ENCODE measurements at places on chromosomes 4 and X. TPM values are rescaled to one million over a fixed set of nuclear protein-coding genes. Genes with fewer than 3 reads are reported as not detected.

DNA sequence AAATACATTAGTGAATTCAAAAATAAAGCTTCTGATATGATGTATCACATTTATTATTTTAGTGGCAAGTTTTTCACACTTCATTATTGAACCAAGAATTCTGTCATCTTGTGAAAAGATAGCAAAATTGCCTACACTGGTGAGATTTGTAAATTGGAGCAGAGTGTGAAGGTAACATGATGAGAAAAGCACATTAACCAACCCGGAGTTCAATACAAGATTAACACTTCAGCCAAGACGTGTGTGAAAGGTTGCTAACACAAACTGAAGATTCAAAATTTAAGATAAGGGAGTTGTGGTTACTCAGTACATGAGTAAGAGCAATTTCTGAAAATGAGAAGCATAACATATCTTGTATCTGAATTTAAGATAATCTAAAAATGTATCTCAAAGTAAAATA, 346.7 kb downstream of the PDHA2 start:
- no peak for DNase-seq

- DNase-seq = no peak
Measured at GRCh38 chrX:155514225-155514624, 55.8 kb upstream of the F8A3 start.

- DNase-seq = peak; percentile 65
Measured at GRCh38 chrX:70289793-70290770, at the start of the genes KIF4A and PDZD11. TSS of gene KIF4A (plus strand) at chrX:70290104. CDS start at chrX:70290459, 355 bp downstream. TSS of gene PDZD11 (minus strand) at chrX:70289927. CDS start at chrX:70289341, 586 bp downstream.

- DNase-seq = no peak
Measured at GRCh38 chr4:108227923-108228322, 59.2 kb upstream of the LEF1 start.

DNA sequence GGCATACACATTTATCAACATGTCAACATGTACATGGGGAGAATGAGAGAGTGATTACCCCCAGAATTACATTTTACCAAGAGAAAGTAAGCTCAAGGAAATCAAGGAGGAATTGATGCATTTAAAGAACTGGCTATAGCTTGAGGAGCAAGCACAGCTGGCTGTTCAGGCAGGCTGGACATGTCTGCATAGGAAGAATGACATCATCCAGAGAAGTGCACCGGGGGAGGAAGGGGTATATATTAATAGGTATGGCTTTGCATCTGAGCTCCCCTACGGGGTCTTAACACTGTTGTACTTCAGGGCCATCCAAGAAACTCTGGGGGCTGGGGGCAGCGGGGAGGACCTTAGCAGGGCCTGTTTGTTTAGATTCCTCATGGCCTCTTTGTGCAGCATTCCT, 222.4 kb upstream of the VCX start:
- no peak for DNase-seq

DNA sequence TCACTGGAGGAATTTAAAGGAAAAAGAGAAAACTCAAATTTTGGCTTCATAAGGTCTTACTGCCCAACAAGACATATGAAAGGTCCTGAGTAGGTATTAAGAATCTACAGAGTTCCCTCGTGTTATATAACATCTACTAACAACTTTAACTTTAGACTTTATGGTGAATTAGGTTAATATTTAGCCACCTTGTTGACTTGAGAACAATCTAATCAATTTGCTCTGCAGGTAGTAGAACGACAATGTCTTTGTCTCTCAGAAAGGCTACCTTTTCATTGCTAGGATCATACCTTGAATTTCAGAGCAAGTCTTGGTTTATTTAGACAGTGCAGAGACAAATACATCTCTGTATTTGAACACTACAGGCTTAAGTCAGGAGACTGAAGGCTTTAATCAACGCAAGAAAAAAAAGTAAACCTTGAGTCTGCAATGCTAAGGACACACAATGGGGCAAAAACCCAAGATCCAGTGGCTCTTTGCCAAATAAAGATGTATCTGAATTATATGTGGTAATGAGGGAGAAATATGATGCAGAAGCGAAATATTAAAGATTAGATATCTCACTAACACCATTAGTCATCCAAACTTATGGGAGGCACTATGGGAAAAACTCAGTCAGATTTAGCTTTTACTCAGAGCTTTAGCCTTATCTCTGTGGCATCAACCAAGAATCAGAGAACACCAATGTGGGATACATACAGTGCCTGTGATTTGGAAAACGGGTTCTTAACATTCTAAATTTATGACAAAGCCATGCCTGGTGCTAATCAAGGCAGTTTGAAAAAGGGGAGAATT, 93.6 kb upstream of the FTHL17 start:
- DNase-seq = no peak

GRCh38 chrX:129773649-129774458, 5.9 kb upstream of the SASH3 start:
- DNase-seq = no peak

Gene GNPDA2
- total RNA-seq = 28.6 TPM

Gene TRIM61
- total RNA-seq = 1.1 TPM

- no peak for DNase-seq
Measured at GRCh38 chrX:150062292-150063137, 124.2 kb upstream of the EOLA2 start.

Gene TMEM150C
- 30.1 TPM for total RNA-seq

- no peak for DNase-seq
Measured at GRCh38 chrX:20361081-20361889, 94.6 kb upstream of the RPS6KA3 start.

DNA sequence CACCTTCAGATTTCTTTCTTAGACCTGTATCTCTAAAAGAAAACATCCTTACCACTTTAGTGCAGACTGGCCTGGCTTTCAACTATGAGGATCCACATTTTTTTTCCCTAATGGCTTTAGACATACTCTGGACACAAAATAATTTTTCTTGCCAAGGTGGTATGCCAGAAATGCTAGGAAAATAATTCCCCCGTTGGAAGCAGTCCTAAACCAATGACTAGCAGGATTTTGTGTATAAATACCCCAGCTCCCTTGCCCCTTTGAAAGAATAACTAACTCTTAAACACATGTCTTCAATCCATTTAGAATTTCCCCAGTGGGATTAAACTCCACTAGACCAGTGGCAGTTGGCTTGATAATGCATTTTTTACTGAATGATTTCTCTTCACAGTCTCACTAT, 500.5 kb upstream of the FTHL17 start:
- no peak for DNase-seq

Gene SLC6A14
- not detected for total RNA-seq

DNA sequence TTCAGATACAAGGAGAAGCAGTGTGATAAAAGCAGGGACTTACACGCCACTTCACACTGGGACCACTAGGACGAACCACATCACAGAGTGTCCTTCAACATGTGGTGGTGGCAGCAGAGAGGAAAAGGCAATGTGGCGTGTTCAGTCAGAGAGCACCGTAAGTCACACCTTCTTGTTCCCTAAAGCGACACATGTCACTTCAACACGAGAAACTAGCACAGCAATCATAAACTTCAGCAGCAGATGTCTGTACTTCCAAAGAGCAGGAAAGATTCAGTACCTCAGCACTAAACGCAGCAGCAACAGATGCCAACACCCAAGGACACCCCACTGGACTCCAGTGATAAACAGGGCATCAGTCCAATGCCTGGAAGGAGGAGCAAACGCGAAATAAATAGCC, 96.7 kb downstream of the AREG start:
- no peak for DNase-seq

GRCh38 chr4:5422195-5422594, 286.2 kb downstream of the EVC2 start:
- no peak for DNase-seq

- no peak for DNase-seq
Measured at GRCh38 chr4:172109466-172109865, 296.3 kb downstream of the GALNTL6 start.

- no peak for DNase-seq
Measured at GRCh38 chr4:117941611-117942010, 92.7 kb upstream of the NDST3 start.

GRCh38 chr4:90449626-90450025, 322.4 kb downstream of the CCSER1 start:
- no peak for DNase-seq

GRCh38 chr4:98659741-98660462, 1.5 kb upstream of the TSPAN5 start:
- no peak for DNase-seq

GRCh38 chr4:48022192-48022799, 5.7 kb downstream of the NIPAL1 start:
- DNase-seq = no peak

DNA sequence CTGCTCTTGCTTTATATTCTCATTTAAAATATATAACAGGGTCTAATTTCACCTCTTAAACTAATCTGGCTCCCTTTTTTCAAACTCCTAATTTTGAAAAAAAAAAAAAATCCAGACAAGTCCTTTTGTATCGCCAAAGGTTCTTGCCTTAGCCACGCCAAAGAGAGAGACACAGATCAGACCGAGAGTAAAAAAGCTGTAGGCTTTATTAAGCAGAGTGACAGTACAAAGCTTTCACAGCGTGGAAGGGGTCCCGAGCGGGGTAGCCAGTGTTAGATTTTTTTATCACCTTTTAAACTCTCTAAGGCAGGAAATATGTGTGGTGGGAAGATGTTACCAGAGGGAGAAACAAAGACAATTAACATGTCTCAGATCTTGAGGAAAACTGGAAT, 54.1 kb downstream of the PAGE2 start:
- no peak for DNase-seq

Gene REELD1
- total RNA-seq = not detected

Gene BANK1
- 3.1 TPM for total RNA-seq

Gene MAGEC3
- 1.6 TPM for total RNA-seq

- no peak for DNase-seq
Measured at GRCh38 chrX:140711894-140712293, 2.3 kb downstream of the LINC00632 start.

Gene SLC9A7
- total RNA-seq = 25.6 TPM

DNA sequence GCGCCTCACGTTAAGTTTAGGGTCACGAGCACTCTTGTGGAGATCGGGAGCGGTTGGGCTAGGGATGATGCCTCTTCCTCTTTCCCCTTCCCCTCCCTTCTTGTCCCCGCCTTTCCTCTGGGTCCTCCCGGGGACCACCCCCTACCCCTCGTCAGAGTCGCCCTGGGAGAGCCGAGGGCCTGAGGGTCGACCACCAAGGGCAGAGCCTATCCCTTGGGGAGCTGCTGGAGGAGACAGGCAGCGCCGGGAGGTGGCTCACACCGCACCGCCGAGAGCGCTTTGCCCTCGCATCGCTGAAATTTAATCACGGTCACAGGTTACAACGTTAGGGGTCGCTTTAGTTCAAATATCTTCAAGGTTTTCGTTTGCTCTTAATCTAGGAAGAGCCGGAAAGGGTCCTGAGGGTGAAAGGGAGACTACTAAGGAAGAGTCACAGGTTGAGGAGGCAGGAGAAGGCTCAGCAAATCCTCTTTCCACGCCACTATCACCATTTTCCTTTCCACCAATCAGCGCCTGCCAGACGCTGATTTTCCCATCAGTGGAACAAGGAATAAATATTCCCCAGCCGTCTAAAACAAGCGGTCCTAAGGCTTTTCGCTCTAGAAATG, 528 bp upstream of the SNCA start:
- peak; percentile 66 for DNase-seq

- no peak for DNase-seq
Measured at GRCh38 chrX:5117816-5118215, 1110.9 kb downstream of the NLGN4X start.

DNA sequence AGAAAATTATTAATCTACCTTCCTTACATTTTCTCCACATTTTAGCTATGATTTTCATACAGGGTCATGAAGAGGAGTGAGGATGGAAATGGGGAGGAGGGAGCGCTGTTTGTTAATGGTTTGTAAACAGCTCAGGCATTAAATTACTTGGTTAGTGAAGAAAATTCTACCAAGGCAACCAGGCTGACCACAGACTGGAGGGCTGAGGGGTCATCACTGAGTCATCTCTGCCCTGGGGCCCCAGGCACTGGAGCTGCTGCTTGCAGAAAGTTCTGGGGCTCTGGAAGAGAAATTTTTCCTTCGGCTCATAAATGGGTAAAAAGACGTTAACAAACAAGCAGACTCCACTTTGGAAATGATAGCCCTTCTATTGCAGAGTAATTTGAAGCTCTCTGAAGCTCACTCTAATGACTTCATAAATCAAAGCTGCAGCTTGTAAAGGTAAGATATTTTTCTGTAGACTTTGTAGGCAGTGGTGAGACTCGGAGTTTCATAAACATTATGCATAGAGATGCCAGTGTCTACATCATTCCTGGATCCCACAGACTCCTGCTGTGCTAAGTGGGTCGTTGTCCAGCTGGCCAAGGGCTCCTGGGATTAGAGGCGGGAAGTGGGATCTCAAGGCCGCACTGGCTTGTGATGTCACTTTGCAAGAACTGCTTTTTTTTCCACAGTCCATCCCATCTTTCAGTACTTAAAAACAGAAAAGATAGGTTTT, 159.6 kb downstream of the PTTG2 start:
- no peak for DNase-seq

Gene ABCG2
- total RNA-seq = 10.7 TPM

DNA sequence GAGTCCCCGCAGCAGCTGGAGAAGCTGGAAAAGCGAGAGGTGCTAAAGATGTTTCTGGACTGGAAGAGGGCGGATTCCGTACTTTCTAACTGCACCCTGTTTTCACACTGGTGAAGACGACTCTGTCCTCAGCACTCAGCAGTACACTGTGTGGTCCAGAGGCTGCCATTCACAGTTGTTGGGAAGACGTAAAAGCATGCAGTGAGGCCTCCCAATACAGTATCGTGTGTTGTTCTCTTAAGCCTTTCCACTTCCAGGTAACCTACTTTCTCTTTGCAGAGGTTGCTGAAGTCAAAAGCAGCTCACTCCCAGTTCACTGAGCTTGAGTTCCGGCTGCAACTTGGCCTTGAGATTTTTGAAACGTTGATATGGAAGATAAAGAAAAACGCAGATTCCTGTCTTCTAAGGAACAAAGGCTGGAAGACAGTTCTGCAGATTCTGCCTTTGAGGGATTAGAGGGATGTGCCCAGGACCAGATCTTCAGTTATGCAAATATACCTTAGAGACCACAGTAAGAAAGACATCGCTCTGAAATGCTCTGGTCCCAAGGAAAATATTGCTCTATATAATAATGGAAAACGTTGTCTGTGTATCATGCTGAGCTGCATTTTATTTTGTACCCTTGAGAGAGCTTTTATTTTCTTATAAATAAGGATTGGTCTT, 540.9 kb downstream of the TRIML1 start:
- no peak for DNase-seq

Gene TENM3
- 53.6 TPM for total RNA-seq

- no peak for DNase-seq
Measured at GRCh38 chrX:128769495-128769894, 717.3 kb upstream of the ACTRT1 start.

Gene MAGEC1
- total RNA-seq = not detected

- no peak for DNase-seq
Measured at GRCh38 chrX:29604381-29604780, 611.0 kb upstream of the MAGEB2 start.

GRCh38 chr4:159104694-159105414, 2.0 kb downstream of the RAPGEF2 start:
- no peak for DNase-seq

Gene GRIA3
- total RNA-seq = 116 TPM

DNA sequence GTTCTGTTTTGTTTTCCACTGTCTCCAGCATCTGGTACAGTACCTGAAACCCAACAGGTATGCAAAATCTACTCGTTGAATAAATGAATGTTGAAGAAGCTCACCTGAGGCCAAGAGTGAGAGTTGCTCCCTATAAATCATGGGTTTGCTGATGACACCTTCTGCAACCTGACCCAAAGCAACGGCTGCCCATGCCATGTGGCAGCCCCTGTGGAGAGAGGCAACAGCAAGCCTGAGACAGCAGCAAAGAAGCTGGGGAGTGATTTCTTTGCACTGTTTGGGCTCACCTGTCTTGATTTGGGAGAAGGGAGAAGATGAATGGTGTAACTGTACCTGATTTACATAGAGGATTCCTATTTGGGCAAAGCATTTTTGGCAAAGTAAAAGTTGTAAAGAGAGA, 119.8 kb upstream of the GPC4 start:
- no peak for DNase-seq
